ENCODE measurements at places on chromosomes 4 and X. TPM values are rescaled to one million over a fixed set of nuclear protein-coding genes. Genes with fewer than 3 reads are reported as not detected.

The CTAG1B gene
- not detected for polyA plus RNA-seq

The PFKFB1 gene
- 0.04 TPM for polyA plus RNA-seq

The PAGE5 gene
- polyA plus RNA-seq = not detected

The RGN gene
- polyA plus RNA-seq = not detected

The ESX1 gene
- polyA plus RNA-seq = not detected

The LRAT gene
- 0.08 TPM for polyA plus RNA-seq

The IL15 gene
- 16.2 TPM for polyA plus RNA-seq

The NXT2 gene
- 11.9 TPM for polyA plus RNA-seq

The HNRNPH2 gene
- 86.5 TPM for polyA plus RNA-seq

The SLC10A4 gene
- polyA plus RNA-seq = 5.0 TPM

The XAGE2 gene
- not detected for polyA plus RNA-seq

The SERPINA7 gene
- not detected for polyA plus RNA-seq

The APELA gene
- polyA plus RNA-seq = not detected

The SHROOM2 gene
- 0.21 TPM for polyA plus RNA-seq

The SYN1 gene
- polyA plus RNA-seq = 0.21 TPM
